ENCODE measurements at places on chromosomes 1 and 21.

- no peak for DNase-seq
Measured at GRCh38 chr1:154478013-154478412, 24.0 kb upstream of the TDRD10 start.

DNA sequence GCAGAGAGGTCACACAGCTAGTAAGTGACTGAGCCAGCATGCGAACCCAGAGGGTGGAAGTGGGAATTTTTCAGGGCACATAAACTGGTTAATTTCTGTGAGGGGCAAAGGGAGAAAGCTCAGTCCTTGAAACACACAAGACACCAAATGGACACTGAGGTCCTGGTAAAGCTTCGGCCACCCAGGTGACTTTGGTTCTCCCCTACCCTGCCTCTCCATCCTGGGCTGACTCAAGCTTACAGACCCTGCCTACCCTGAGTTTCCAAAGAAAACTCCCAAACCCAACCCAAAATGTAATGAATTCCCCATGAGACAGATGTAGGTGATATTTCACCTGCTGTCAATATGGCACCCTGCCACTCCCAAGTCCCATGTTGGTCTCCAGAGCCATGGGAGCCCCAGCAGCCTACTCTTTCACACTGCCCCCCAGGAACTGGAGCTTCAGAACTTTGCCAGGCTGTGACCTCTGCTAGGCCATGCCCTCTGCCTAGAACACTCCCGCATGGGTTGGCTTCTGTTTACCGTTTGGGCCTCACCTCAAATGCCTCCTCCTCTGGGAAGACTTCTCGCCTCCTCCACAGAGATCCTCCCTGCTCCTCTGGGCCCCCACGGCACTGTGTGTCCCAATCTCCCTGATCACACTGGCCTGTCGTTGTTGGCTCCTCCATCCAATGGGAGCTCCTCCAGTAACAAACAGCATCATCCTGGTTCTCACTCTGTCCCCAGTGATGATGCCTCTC, 3.7 kb upstream of the LRP8 start:
- no peak for DNase-seq

- no peak for DNase-seq
Measured at GRCh38 chr21:40845441-40845995, 1.4 kb downstream of the DSCAM start.

DNA sequence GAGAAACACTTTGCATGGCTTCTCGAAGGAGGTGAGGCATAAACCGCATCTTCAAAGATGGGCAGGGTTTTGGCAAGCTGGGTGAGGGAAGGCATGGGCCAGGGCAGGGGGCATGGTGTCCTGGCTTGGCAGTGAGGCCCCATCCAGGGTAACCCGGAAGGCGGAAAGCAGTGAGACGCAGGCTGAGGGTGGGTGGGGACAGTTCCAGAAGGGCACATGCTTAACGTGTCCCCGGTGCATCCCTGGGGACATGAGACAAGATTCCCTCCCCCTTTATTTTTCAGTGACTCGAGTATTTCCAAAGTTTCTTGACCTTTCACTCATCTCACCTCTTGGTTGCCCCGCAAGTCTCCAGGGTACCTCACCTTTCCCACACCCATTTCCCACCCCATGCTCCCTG, 122.8 kb upstream of the SLC25A33 start:
- no peak for DNase-seq

DNA sequence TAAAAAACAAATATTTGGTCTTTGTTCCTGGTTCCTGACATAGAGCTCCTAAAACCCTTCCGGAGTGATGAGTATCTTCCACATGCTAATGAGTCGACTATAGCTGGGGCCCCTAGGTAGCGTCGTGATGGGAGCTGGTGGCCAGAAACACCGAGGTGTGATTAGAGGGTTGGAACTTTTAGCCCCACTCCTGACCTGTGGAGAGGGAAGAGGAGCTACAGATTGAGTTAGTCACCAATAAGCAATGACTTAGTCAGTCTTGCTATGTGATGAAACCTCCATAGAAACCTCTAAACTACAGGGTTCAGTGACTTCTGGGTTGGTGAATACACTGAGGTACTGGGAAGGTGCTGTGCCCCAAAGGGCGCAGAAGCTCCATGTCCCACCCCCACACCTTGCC, 30.1 kb upstream of the PLD5 start:
- DNase-seq = no peak

DNA sequence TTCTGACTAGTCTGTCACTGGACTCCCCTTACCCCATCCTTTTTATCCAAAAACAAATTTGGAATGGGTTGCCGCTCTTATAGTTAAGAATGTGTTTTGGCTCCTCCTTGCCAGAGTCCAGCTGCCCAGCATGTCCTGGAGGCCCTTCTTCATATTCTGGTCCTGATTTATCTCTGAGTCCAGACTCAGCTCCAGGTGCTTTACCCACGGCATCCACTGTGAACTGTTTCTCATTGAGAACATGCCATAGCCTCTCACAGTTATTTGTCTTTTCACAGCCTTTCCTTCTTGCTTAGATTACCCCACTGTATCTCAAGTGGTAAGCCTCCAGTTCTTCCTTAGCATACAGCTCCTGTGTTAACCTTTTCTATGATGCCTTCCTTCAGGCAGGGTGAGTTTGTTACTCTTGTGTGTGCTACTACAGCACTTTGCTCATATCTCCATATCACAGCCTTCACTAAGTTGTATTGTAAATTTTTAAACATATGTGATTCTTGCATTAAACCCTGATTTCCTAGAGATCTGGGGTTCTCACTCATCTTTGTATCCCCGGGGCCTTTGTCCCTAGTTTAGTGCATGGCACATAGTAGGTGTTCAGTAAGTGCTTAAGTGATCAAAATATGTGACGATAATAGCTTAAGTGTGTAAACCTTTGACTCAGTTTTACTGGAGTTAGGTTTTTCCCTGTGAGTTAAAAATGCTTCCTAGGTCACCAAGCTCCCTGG, 116.0 kb downstream of the OSBPL9 start:
- no peak for DNase-seq
